Stimulated activated CD4-positive, alpha-beta T cell treated with anti-CD3 and anti-CD28 coated beads, Interleukin-1b, Interleukin-23, amount 100 ng/mL, for 24 hours (primary cell): ENCODE measurements at places on chromosomes 5 and 9.

- no peak for DNase-seq
These were observed 7.4 kb upstream of the GLIPR2 start for GRCh38 chr9:36129139-36129538.

GRCh38 chr5:150948539-150948938 lies 43.8 kb upstream of the ZNF300 start:
- DNase-seq: no peak

- no peak for DNase-seq
These were observed 166.6 kb upstream of the NFIB start for GRCh38 chr9:14480526-14480925.

DNA sequence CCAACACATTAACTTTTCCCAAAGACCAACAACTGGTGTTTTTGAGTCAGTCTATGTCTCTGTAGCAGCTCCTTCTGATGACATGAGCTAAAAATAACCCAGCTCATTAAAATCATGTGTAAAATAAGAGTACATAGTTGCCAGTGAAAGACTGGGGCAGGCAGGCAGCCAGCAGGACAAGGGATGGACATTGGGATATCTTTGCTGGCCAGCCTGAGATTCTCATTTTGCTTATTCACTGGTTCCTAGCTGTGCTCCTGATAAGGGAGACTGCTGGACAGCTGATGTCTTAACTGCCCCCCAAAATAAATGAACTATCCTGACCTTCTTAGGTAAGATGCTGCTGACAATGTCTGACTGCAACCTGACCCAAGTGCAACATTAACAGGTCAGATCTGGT lies 33.9 kb downstream of the EPB41L4B start:
- DNase-seq: no peak

- no peak for DNase-seq
These were observed 247.7 kb upstream of the EDIL3 start for GRCh38 chr5:84632418-84632817.

GRCh38 chr9:30967476-30967875 lies 1417.0 kb upstream of the ACO1 start:
- DNase-seq: no peak

GRCh38 chr9:136762915-136763648 lies 1.2 kb downstream of the LCN15 start:
- DNase-seq: no peak

GRCh38 chr9:135920256-135920930 lies 13.0 kb upstream of the CAMSAP1 start:
- no peak for DNase-seq

GRCh38 chr9:106927916-106928315 lies 65.0 kb downstream of the ZNF462 start:
- no peak for DNase-seq

GRCh38 chr5:125042261-125042890 lies 295.9 kb upstream of the ZNF608 start:
- no peak for DNase-seq

DNA sequence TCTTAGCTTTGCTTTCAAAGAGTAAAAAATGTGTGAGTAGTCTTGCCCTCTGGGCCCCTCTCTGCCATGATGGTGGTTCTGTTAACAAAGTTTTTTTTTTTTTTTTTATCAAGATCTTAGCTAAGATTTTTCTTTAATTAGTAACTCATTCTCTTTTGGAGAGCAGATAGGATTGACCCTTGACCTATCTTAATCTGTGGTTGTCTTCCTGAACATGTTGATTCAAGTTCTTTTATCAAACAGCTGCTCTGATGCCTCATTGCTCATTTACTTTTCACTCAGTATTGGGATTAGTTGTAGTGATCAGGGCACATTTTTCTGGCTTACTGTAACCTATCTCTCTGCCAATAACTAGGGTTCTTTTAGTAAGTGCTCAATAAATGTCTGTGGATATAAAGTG lies 106.3 kb downstream of the PCSK5 start:
- DNase-seq: no peak

DNA sequence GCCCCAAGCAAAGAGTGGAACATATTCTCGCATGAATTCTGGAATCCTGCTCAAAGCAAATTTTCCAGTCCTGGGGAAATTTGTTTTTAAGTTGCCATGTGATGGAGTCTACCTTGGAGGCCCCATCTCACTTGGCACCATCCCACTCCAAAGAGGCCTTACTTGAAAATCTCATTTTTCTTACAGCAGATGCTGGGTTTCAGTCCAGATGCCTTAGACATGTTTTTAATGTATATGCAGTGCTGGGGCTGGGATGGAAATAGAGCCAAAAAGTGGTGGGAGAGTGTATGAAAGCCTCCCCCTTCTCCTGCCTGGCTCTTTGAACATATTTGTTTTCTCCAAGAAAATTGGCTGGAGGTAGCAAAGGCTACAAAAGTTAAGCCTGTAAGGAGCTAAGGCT lies 493.7 kb downstream of the ENC1 start:
- DNase-seq: no peak

- DNase-seq: no peak
These were observed 159.2 kb downstream of the FRMD3 start for GRCh38 chr9:83379045-83379444.

DNA sequence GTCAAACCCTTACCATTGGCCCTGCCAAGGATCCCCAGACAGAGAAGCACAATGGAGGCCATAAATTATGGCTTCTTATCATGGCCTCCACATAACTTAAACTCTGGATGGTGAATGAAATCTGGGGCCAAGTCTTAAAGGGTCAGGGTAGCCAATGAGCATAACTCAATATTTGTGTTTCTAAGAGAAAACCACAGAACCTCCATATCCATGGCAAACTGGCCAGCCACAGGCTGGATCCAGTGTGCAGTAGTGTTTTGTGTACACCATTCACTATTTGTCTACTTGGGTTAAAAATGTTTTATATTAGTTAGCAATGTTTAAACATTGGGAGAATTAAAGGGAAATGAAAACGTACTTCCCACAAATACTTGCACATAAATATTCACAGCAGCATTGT lies 60.8 kb downstream of the CDO1 start:
- no peak for DNase-seq

- DNase-seq: no peak
These were observed 2.8 kb downstream of the TXNDC8 start for GRCh38 chr9:110334871-110335270.

GRCh38 chr9:27145143-27145542 lies 36.1 kb downstream of the TEK start:
- no peak for DNase-seq

DNA sequence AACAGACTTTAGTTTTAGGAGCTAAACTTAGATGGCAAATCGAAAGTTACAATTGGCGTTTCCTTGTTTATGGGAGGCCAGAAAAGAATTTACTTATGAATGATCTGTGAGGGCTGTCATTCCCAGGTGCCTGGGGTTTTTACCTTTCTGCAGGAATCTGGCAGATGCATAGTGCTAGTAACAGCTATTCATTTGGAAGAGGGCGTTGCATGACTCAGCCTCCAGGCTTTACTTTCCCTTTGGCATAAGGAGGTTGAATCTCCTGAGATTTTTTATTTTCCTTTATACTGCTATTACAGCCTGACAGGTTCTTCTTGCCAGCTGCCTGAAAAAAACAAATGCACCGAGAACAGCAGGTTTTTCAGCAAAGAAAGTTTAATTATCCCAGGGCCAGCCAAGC lies 30.0 kb downstream of the CARD6 start:
- no peak for DNase-seq

DNA sequence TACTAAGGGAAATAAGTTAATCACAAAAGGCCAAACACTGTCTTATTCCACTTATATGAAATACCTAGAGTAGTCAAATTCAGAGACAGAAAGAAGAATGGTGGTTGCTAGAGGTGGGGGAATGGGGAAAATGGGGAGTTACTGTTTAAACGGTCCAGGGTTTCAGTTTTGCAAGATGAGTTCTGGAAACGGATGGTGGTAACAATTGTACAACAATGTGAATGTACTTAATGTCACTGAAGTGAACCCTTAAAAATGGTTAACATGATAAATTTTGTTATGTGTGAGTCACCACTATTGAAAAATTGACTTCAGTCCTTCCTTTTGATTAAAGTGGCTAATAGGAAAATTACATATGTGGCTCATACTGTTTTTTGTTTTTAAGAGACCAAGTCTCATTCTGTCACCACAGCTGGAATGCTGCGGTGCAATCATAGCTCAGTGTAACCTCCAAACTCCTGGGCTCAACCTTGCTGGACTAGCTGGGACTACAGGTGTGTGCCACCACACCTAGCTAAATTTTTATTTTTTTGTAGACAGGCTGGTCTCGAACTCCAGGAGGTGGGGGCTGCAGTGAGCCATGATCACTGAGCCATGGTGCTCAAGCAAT lies 8.7 kb downstream of the UBQLN1 start:
- DNase-seq: no peak

DNA sequence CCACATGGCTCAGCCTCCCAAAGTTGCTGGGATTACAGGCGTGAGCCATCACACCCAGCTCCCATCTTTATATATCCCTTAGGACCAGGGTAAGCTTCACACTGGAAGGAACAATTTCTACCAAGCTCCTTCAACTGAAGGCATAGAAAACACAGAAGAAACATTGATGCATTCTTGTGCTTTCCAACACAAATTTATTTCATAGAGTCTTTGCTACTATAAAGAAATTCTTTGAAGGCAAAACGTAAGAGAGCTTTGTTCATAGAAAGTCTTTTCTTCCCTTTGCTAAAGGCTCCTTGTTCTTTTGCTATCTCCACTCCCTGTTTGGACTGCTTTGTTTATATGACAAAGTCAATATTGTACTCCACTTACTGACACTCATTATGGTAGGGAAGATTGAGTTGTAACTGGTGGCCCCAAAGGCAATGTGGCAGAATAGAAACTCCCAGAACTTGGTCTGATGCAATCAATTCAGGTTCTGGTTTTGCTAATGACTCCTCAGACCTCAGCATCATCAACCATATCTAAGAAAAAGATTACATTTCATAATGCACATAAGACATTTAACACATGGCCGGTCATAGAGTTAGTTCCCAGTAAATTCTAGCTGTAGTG lies 97.4 kb upstream of the CLINT1 start:
- no peak for DNase-seq

GRCh38 chr5:159990506-159990905 lies 18.4 kb upstream of the TTC1 start:
- no peak for DNase-seq

GRCh38 chr5:1168796-1169195 lies 32.6 kb upstream of the SLC6A19 start:
- DNase-seq: no peak
